HFFc6 (cell line): ENCODE measurements at places on chromosomes 11 and 22. TPM values are rescaled to one million over a fixed set of nuclear protein-coding genes. Genes with fewer than 3 reads are reported as not detected.

Gene ISX
- not detected in 2 replicates for total RNA-seq

Gene MS4A12
- total RNA-seq: 0.18 TPM in 1 of 3 replicates, not detected in the others

Gene MRGPRE
- total RNA-seq: not detected in 3 replicates

- DNase-seq: no peak
These were observed 404.5 kb downstream of the INSC start for GRCh38 chr11:15519124-15519791.

- no peak for DNase-seq
These were observed 370.6 kb upstream of the CADM1 start for GRCh38 chr11:115874843-115875242.

DNA sequence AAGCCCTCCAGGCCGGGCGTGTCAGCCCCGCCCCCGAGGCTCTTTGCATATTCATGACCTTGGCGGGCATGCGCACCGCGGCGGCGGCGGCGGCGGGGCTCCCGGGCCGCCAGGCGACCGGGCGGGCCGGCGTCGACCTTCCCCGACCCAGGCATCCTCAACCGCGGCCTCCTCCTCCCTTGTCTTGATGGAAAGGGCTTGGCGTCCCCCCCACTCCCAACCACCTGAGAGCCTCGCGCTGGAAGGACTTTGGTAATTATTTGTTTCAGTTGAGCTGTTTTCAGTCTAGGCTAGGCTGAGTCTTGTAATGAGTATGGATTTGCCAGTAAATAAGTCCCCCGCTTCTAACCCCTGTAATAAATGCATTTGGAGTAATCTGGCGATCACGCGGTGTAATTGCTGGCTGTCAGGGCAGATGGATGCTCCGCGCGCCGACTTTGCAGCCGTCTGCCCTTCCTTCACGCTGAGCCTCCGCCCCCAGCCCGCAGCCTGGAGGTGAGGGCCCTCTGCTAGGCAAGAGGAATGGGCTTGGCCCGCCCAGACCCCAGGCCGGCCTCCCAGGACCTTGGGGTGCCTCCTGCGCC lies 25.2 kb downstream of the FLRT1 start:
- DNase-seq: no peak

- no peak for DNase-seq
These were observed 14.1 kb downstream of the BTBD10 start for GRCh38 chr11:13448876-13449275.

- DNase-seq: no peak
These were observed 858.7 kb upstream of the CHORDC1 start for GRCh38 chr11:91081440-91082043.

DNA sequence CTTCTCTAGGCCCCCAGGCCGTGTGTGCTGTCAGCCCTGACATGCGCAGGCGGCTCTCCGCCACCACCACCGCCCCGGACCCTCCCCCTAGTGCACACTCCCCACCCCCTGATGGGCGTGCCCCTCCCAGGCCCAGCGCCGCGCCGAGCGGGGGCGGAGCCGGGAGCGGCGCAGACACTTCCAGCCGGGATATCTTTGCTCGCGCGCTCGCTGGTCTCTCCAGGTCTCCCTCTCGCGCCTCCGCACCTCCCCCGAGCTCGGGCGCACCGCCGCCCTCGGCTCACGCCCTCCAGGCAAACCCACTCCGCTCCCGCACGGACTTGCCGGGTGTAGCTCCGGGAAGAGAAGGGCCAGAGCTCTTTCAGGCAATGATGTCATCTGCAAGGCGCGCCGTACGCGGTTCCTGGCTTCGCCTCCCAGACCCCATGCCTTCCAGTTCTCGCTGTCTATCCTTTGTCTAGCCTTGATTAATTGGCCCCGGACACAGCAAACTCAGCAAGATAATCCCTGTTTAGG lies at the start of gene SCN3B:
SCN3B (minus strand) TSS at position 59 of the 516 bp plus-strand sequence. CDS start 823 bp downstream, outside the sequence.
- no peak for DNase-seq

DNA sequence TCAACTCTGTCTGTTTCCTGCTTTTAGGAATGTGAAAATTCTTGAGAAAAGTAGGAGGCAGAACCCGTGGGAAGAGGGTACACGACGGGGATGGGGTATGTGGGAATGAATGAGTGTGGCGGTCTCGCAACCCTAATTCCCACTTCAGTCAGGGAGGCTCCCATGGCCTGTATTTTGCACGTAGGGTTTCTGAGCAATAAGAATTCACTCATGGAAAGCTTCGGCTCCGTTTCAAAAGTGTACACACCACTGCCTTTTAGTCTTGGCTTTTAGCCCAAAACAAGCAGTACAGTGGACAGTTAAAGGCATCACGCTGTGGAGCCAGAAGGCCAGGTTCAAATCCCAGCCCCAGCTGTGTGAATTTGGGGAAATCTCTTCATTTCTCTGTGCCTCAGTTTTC lies 116.7 kb downstream of the MN1 start:
- no peak for DNase-seq

DNA sequence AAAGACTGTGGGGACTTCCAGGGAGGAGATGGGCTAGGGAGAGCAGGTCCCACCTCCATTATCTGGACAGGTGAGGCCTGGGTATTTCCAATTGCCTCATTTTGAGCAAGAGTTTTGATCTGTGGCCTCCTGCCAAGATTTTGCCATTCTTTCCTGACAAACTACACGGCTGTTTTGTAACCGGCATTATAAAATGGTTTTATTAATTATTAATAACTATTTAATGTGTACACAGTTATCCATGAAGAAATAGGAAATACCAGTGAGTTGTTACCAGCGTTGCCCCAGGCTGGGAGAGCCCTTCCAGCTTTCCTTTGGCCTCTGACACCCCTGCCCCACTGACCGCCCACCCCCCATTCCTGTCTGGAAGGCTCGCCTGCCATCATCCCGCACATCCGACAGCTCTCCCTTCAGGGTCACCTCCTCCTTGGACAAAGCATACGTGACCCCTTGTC lies 14.9 kb upstream of the SEC14L3 start:
- no peak for DNase-seq

DNA sequence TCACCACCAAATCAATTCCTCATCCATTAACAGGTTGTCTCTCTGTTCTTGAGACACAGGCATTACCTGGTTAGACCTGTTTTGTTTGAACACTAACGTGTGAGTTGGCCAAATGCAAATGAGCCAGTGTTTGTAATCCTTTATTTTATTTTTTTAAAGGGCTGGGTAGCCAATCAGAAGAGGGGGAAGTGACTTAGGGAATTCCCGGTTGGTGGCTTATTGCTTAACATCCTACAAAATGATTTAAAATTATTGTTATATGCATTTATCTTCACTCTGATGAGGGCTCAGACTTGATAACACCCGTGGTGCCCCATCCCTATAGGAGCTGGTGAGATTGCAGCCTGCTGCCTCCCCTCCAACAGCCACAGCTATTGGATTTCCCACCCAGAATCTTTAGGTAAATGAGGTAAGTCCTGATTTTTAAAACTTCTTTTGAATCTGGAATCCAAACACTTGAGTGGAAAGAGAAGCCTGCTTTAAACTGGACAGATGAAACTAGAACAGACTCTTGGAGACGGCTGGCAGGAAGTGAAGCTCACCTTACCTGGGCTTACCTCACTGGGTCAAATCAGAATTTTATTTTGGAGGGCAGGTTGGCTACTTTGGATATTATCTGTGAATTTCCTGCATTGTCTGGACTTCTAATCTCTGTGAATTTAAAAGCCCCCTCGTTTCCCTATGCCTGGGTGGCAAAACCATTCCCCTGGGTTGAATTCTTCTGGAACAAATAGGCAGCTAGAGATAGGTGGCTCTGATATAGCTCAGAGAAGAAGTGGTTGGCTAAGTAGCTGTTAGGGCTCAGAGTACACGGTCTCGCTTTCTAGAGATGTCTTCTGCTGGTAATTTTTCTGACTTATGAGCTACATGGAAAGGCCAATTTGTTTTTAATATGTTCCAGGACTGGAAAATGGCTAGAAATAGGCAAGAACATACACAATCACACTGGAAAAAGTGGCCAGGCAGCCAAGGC lies at the start of gene EHF:
EHF (plus strand) TSS at position 274 of the 973 bp plus-strand sequence. CDS start 21,538 bp downstream, outside the sequence.
- DNase-seq: no peak

- no peak for DNase-seq
These were observed 270.4 kb downstream of the MIAT start for GRCh38 chr22:26927821-26928220.

DNA sequence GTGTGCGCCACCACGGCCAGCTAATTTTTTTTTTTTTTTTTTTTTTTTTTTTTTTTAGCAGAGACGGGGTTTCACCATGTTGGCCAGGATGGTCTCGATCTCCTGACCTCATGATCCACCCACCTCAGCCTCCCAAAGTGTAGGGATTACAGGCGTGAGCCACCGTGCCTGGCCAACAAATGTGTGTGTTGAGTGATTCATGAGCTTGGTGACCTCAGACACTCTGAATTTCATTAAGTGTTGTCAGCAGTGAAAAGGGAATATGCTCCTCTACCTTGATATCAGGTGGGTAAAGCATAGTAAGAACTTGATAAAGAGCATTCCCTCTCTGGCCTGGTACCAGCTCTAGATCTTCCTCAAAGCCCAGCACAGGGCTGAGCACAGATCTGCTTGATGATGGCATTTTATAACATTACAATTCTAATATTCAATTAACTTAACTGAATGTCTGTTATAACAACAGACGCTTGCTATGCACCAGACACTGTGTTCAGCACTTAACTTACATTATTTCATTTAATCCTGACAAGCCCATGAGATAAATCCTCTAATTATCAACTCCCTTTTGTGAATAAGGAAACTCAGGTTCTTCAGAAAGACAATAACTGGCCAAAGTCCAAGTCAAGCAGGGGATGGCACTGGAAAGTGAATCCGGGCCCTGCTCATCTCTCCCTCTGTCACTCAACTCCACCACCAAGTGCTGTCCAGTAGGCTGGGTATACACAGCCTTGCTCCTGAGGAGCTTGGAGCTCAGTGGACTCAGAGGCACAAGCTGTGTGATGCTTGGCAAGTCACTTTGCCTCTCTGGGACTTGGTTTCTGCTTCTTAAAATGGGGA lies 13.0 kb downstream of the TBC1D10A start:
- no peak for DNase-seq

DNA sequence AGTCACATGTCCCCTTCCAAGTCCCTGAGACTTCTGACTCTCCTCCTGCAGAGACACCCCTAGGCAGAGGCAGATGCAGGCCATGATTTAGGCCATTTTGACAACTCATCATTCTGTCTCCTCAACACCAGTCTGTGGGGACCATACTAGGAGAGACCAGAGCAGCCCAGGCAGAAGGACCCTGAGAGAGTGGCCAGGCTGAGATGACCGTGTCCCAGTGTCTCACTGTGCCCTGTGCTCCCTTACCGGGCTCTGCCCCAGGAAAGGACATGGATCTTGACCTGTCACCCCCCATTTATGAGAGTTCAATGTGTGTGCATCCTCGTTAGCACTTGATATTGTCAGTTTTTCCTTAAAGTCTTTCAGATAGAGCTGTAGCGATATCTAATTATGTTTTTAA lies 52.4 kb upstream of the IGLL5 start:
- DNase-seq: no peak

DNA sequence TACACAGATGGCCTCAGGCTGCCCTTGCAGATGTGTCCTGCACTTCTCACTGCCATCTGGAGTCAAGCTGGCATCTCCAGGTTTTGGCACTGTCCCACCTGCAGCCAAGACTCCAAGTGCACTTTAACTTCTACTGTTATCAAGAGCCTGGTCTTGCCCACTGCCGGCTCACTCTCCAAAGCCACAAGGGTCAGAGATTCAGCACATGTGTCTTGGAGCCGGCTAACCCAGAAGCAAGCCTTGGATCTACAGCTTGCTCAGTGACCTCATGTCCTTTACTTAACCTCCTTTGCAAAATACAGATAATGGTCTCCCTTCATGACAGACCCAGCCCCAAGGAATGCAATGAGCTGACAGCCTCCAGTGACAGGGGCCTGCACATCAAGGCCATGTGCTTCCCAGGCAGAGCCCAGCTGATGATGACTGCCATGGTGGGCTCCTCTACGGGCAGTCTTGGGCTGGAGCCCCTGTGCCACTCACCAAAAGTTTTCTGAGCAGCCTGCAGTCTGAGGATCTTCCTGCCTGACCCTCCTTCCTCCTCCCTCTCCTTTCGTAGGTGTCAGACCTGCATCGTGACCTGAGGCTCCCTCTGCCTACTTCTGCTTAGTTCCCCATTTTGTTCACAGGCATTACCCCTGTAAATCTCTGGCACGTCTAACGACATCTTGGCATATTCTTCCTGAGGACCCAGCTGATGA lies 9.0 kb downstream of the TP53AIP1 start:
- no peak for DNase-seq

GRCh38 chr11:16013242-16013641 lies 343.1 kb downstream of the SOX6 start:
- DNase-seq: no peak

GRCh38 chr22:48576333-48577013 lies 1251.2 kb downstream of the BRD1 start:
- no peak for DNase-seq

DNA sequence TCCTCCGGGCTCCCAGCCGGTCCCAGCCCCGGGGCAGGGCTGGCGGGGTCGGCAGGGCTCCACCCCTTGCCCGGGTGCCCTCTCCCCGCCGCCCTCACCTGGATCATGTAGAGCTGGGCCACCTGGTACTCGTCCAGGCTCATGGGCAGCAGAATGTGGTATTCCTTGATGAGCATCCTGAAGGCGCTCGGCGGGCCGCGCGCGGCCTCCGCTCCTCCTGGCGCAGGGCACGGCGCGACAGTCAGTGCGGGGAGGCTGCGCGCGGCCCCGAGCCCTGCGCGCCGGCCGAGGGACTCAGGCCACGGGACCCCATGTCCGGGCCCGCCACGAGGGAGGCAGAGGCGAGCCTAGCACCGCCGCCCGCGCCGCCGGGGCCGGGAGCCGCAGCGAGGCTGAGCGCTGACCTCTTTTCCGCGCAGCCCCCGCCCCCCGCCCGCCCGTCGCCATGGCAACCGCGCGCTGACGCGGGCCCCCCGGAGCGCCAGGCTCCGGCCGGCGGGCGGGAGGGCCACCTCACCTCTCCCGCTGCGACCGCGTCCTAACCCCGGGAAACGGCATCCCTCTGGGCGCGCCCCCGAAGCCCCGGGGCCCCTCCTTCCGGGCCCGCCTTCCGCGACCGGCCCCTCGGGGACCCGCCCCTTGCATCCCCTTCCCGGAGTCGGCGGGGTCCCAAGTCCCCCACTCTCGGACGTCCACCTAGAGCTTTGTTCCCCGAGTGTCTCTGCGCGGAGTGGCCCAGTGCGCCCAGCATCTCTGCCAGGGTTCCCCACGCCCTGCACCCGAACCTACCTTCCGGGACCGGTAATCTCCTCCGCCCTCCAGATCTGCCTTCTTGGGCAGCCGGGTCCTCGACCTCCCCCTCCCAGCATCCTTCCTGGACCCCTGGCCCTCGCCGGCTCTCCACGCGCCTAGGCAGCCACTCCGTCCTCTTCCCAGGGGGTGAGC lies 886 bp downstream of the PITPNM1 start:
- no peak for DNase-seq

DNA sequence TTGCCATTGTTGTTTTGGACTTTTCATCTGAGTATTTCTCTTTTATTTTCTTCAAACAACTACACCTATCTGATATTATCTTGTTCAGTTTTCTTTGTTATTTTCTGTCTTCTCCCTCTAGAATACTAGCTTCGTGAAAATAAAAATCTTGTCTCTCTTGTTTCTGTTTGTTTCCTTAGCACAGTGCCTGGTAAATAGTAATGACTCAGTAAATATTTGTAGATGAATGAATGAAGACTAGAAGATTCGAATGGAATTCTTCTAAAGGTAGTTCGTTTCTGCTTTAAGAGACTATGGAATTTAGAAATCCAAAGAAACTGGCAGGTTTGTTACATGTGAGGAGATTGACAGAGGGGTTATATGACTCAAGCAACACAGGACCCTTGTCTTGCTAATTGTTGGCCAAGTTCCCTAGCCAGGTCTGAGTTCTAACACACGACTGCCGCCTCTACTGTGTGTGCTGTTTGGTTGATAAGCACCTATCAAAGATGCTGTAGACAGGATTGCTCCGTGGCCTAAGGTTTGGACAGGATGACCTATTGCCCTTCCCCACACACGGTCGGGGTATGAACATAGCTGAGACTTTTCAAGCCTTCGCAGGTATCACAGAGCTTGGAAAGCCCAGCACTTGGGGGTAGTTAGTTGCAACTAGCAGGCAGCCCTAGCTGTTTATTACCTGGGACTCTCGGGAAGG lies 831 bp upstream of the TMEM135 start:
- DNase-seq: no peak
